ENCODE measurements at places on chromosomes 3 and 15.

DNA sequence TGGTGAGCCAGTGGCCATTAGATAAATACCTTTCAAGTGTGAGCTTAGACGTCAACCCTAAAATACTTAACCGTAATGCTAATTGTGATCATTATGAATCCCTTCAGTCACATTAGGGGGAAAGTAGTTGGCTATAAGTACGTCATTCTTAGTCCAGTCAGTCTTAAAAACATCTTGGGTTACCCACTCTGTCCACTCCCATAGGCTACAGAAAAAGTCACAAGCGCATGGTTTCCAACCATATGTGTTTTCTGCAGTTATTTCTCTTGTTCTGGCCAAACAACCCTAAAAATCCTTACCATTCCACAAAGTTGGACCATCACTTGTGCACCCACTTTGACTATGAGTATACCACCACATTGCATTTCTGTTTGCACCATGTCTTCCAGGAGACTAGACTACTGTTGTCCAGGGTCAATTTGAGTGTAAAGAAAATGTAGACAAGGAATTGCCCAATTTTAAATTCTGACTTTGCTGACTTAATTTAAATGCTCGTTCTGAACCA lies 3.3 kb downstream of the RPL15 start:
- DNase-seq: peak; percentile 10

- peak; percentile 58 for DNase-seq
Observed at GRCh38 chr3:160665784-160666526, 11.0 kb upstream of the ARL14 start.

DNA sequence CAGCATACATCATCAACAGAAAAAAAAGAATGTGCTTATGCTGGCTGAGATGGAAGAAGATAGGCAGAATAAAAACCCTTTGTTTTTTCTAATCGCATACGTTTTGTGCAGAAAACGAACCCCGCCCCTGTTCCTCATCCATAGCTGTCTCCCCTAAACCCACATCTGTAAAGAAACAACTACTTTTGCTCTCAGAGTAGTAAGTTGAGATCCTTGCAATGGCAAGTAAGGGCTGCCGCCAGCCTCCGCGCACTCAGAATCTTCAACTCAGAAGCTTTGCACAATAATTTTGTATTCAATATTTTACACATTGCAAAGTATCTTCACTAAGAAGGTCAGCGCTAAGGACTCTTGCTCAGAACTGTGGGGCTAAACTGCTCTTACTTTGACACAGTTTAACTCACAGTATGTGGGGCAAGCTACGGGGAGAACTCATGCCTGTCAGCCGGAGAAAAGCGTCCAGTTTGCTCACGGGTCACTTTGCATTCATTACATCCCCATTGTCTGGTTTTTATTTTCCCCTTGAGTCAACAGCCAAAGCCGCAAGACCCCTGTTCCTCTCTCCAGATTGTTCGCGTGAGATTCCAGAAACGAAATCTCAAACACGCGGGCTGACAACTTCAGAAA lies 1.0 kb downstream of the LYSMD4 start:
- DNase-seq: peak; percentile 61

GRCh38 chr3:135915206-135915605 lies 50.3 kb upstream of the PPP2R3A start:
- no peak for DNase-seq

GRCh38 chr3:73602170-73602569 lies 22.6 kb downstream of the PDZRN3 start:
- peak; percentile 72 for DNase-seq

DNA sequence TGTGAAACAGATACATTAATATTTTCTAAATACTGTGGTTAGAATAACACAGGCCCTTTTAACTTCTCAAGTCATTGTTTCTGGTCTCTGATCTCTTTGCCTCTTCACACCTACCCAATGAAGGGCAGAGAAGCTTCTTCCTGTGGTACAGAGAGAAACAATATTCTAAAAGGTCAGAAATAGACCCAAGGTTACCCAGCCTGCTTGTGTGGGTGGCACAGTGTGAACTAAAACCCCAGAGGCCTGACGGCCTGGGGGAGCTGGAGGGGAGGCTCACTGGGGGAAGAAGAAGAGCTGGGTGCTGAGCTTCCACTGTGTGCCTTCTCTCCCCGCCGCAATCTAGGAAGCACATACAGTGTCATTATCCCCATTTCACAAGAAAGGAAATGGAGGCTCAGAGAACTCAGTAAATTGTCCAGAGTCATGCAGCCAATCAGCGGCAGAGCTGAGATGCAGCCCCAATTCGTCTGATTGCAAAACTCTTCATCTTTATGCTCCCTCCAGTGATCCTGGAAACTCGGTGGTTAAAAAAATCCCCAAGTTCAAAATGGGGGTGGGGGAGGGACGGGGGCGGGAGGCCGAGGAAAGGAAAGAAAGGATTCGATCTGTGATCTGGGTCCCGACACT lies 64.1 kb upstream of the HEG1 start:
- no peak for DNase-seq
